ENCODE measurements at places on chromosomes 2 and 18.

- DNase-seq = no peak
These were observed 848.0 kb downstream of the DPP10 start for GRCh38 chr2:115290478-115290877.

GRCh38 chr2:85452237-85452636 lies 33.7 kb downstream of the SH2D6 start:
- DNase-seq = no peak

- DNase-seq = no peak
These were observed 208.9 kb downstream of the SPP2 start for GRCh38 chr2:234259440-234259839.

- DNase-seq = no peak
These were observed 36.0 kb downstream of the GULP1 start for GRCh38 chr2:188327518-188328213.

- no peak for DNase-seq
These were observed 254.0 kb upstream of the COPS8 start for GRCh38 chr2:236831698-236832097.

DNA sequence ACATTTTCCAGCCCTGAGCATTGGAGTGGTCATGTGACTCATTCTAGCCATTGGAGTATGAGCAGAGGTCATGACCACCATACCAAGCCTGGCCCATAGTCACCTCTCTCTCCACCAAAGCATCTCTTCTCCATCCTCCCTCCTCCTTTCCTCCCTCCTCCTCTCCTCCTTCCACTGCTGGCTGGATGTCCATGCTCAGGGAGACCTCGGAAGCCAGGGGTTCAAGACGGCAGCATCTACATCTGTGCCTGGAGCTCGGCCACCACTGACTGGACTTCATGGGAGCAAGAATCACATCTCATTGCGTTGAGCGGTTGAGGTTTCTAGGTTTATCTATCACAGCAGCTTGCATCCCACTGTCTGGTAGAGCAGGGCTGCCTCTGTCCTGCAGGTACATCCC lies 252.4 kb downstream of the NDUFA10 start:
- no peak for DNase-seq

DNA sequence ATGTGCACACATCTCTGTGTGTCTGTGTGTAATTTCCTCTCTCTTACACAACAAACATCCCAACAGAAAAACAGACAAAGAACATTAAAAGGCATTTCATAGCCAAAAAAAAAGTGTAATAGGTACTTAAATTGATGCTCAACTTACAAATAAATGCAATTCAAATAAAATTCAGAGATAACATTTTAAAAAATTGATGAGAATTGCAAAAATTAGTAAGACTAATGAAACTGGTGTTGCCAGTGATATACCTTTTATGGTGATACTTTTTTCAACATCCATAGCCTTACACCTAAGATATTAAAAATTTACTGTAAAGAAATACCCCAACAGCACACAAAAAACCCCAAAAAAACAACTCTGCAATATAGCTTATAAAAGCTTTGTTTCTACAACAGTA lies 76.0 kb downstream of the SS18 start:
- DNase-seq = no peak

- no peak for DNase-seq
These were observed 9.0 kb downstream of the CRACDL start for GRCh38 chr2:98927027-98927426.

GRCh38 chr2:48727560-48727959 lies 28.0 kb downstream of the LHCGR start:
- no peak for DNase-seq

GRCh38 chr18:3728704-3729437 lies 278.9 kb downstream of the TGIF1 start:
- DNase-seq = no peak

DNA sequence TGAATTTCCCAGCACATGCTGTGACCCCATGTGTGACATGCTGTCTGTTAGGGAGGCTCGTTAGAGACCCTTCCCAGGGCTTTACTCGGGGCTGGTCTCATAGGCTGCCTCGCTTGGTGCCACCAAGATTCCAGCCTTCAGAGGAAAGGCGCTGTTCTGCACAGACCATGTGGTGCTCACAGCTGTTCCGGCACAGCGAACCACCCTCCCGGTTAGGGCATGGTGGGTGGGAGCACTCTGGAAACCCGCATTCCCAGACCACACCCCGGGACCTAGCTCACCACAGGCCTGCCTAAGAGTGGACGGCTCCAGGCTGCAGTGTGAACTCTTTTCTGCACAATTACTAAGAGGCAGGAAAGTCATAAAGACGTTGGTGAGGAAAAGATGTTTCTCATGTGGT lies 112.0 kb downstream of the MBP start:
- DNase-seq = no peak

DNA sequence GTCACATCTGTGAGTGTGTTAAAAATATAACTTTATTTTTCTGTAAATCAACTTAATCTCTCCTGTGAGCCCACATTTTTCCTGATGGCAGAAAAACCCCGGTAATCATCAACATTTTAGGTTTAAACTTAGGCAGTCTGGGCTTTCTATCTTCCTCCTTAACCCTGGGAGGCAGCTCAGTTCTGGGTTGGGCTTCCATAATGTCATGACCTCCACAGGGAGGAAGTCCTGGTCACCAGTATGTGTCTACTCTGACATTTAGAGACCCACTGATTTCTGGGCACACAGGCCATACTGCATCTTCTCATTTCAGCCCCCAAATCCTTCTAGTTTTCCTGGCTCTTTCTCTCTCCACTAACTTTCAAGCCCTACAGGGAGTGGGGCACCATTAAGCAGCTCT lies 181.2 kb downstream of the DYSF start:
- no peak for DNase-seq

DNA sequence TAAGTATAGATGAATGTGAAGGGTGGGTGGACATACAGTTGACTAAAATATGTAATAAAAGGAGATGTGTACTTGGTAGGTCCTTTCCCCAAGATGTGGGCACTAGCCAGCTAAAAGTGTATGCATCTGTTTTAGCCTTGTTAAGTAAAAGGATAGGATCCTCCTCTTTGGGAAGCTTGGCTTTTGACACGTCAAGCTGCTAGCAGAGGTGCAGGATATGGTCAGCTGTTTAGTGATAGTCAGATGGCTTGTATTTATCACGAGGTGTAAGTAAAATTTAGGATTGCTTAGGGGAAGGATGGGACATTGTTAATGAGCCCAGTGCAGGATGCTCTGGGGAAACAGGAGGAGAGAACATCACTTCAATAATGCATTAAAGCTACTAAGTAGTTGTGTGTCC lies 1.5 kb downstream of the MFSD6 start:
- DNase-seq = no peak

GRCh38 chr2:795531-796041 lies 118.4 kb upstream of the TMEM18 start:
- no peak for DNase-seq

DNA sequence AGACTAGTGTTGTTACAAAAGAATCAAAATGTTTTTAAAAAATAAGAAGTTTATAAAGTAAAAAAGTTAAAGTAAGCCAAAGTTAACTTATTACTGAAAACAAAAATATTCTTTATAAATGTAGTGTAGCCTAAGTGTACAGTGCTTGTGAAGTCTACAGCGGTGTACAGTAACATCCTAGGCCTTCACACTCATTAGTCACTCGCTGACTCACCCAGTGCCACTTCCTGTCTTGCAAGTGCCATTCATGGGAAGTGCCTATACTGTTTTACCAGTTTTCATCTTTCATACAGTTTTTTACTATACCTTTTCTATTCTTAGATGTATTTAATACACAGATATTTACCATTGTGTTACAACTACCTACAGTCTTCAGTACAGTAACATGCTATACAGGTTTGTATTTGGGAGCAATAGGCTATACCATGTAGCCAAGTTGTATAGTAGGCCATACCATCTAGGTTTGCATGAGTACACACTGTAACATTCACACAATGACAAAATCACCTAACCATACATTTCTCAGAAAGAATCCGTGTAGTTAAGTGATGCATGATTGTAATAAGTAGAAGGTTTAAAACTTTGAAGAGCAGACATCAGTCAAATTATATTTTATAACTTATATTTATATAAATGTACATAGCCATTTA lies 13.4 kb downstream of the SERPINB7 start:
- DNase-seq = peak; percentile 61

- no peak for DNase-seq
These were observed 32.6 kb downstream of the ARL4C start for GRCh38 chr2:234464291-234464645.

- DNase-seq = no peak
These were observed 161.6 kb downstream of the NEDD4L start for GRCh38 chr18:58205443-58206160.

- DNase-seq = no peak
These were observed 32.1 kb upstream of the CHRNA1 start for GRCh38 chr2:174796319-174796771.

- DNase-seq = no peak
These were observed 52.1 kb downstream of the L3MBTL4 start for GRCh38 chr18:6362559-6363129.

- no peak for DNase-seq
These were observed 326.5 kb upstream of the THUMPD2 start for GRCh38 chr2:40105593-40105992.

GRCh38 chr2:99812426-99812825 lies 322.6 kb upstream of the REV1 start:
- no peak for DNase-seq

- no peak for DNase-seq
These were observed 585.6 kb downstream of the TSN start for GRCh38 chr2:122341007-122341406.

DNA sequence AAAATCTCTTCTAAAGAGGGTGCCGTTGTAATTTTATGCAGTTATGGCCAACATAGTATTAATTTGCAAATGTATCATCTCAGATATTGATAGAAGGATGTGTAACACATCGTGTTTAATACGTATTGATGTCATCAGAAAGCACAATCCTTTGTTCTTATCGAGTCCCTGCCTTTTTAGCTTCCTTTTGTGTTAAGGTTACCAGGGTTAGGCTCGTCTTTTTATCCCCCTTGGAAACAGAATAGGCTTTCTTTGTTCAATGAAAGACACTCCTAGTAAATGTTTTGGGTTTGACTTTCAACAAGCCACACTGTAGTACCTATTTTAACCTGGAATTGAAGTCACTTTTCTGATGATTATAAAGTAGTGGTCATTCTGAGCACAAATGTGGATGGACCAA lies 136.2 kb downstream of the WDR7 start:
- DNase-seq = no peak

DNA sequence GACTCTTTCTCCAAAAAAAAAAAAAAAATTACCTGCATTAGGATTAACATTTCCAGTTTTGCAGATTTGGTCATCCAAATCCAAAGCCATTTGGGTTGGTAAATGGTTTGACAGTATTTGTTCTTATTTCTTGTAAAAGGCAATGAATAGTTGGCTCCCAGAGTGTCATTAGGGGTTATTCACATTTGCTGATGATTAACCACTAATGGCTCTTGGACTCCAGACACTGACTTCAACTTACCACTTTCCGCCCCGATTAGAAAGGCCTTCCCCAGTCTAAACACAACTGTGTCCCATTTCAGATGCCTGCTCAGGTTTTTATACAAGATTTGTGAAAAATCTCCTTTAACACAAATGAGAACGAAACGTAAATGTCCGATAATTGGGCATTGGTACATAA lies 9.6 kb upstream of the TGIF1 start:
- no peak for DNase-seq

DNA sequence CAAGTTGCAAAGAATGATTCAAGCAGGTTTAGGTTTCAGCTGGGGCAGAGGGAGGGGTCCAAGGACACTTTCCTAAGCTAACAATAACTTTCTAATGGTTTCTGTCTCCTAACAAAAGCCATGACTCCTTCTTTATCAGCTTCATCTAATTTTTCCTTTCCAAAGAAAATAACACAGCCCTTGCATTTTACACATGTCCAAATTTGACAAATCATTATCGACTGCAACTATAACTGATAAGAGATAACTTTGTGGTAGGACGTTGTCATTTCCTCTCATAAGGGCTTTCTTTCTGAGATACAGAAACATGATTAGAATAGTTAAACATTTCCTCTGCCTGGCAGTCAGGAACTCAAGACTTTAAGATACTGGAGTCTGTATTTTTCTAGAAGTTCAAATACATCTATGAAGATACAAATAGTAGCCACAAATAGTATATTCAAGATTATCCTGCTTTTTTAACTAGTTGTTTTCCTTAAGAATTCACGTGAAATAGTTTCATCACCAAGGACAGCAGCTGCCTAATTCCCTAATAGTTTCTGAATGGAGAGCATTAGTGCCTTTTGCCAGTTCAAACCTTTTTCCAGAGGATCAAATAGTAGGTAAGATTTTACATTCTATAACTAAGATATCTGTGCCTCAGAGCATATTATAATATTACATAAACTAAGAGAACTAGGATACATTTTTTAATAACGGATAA lies 263.2 kb downstream of the EXOC6B start:
- DNase-seq = no peak

DNA sequence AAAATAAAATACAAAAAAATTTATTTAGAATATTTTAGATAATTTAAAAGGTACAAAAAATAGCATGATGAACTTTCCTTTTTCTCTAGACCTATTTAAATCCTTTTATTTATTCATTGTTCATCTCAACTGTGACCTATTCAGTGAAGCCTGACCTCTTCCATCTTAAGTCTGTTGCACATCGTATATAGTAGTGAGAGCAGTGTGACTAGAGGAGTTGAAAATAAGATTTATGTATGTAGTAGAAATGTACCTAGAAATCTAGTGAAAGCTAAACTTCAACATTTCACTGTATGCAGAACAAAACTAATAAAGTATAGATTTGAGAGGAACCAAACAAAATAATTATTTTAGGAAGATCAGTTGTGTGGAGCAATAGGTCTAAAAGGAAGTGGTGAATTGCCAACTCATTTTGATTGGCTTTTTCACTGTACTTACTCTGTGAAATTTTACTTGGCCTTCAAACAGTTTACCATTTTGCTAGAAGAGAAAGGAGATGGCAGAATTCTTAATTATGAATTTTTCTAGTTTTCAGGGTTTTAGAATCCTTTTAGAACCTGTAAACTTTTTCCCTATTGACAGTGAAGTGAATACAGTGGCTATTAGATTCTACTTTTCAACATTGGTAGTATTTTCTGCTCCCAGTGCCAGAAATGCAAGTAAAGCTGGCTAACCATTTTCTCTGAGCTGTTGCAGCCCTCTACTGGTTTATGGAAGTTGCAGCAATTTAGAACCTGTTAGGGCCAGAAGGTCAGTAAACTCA lies 11.0 kb downstream of the ANKRD12 start:
- no peak for DNase-seq

- no peak for DNase-seq
These were observed 8.6 kb upstream of the CDCA7 start for GRCh38 chr2:173346035-173346434.

DNA sequence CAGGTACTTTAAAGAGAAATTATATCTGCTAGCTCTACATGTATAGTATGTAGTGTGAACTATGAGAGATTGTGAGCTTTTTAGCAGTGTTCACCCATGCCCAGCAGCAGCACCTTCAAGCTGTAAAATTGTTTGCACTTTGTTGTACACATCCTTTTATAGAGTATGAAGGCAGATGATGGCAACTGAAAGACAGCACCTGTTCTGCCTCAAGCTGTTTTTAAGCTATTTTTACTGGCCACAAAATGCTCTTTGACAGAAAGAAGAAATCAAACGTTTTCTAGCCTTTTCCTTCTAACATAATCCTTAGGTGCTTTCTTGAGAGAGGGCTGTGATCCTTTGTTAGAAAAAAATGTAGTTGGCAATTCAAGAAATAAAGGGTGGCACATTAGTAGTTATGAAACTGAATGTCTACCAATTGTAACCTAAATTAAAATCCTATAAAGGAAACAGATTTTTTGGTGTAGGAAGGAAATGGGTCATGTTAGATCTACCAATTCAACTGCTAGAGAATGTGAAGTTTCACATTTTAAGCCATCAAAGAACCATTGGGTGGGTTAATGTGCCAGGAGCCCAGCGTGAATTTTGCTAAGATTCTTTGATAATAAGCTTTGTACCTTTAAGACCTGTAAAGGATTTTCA lies 59.5 kb downstream of the R3HDM1 start:
- no peak for DNase-seq

- DNase-seq = no peak
These were observed 34.0 kb upstream of the COL3A1 start for GRCh38 chr2:188940171-188940570.
